Stimulated activated CD4-positive, alpha-beta T cell treated with anti-CD3 and anti-CD28 coated beads, Interleukin-1b, Interleukin-23, amount 100 ng/mL, for 4 hours (primary cell): ENCODE measurements at places on chromosomes 7 and 10.

DNA sequence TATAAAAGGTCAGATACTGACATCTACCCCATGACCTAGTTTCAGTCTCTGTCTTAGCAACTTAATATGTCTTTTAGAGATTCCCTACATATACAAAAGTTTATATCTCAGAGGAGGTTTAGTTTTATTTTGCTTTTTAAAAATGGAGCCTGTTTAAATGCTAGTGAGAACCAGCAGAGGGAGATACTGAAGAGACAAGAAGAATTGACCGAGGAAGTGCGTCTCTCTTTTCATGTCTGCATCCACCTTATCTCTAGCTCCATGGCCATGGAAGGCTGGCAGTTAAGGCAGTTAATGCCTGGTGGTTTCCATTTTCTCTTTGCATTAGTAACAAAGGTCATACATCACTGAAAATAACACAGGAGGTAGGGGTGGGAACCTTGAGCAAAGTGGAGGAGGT lies 10.7 kb downstream of the SUV39H2 start:
- DNase-seq = no peak

DNA sequence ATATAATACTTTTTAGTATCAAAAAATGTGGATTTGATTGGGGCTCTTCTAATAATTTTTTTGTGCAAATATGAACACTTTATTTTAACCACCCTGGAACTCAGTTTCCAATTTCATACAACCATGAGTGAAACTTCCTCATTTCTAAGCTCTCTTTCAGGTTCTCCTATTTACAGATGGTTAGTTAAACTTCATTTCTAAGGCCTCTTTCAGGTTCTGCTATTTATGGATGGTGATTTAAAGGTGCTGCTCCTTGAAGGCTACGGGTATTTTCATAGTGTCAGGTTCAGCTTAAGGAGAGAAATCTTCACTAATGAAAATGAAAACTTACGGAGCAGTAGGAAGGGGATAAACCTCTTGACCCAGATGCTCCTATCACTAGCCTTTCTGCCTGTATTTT lies 568.3 kb downstream of the KIF20B start:
- no peak for DNase-seq

GRCh38 chr10:26780793-26781601 lies 79.8 kb downstream of the ABI1 start:
- no peak for DNase-seq

DNA sequence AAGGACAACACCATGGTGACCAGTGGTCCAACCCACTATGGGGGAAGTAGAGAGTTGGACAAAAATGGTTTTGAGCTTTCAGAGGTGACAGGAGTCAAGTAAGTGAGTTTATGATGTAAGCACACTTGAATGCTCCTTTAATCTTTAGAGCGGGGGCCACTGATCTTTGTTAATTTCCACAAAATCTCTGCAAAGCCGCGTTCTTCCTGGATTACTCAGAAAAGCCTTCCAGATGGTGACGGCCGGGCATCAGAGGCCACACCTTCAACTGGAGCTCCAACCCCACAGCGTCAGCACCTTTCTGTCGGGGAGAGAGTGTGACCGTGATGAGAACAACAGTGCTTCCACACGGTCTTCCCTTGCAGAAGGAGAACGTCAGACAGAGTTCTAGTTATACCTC lies 35.2 kb upstream of the KLF6 start:
- DNase-seq = no peak

- no peak for DNase-seq
These were observed 3.4 kb downstream of the CAV1 start for GRCh38 chr7:116528008-116528789.

DNA sequence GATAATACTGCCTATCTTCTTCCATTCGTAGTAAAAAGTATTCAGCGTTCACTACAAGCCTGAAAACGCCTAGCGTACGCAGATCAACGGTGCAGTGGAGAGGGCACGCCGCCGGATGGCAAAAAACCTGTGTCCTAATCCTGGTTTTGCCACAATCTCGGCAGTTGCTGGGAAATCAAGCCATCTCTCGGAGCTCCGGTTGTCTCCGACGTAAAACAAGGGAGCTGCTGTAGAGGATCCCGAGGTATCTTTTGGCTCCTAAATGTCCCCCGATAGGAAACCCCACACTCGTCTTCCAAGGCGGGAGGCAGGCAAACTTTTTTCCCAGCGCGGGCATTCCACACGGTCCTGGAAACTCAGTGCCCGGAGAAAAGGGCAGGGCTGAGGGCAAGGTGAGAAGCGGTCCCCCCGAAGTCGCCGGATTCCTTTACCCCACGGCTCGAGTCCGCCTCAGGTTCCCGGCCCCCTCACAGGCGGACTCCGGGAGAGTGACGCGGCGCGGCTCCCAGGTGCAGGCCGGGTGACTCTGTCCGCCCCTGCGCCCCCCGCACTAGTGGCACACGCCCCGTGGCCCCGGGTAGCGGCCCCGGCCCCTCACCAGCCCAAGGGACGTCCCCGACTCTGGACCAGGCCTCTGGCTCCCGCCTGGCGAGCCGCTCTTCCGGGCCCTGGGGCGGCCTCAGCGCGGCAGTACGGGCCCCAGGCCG lies 649 bp downstream of the IDE start:
- peak; percentile 35 for DNase-seq

DNA sequence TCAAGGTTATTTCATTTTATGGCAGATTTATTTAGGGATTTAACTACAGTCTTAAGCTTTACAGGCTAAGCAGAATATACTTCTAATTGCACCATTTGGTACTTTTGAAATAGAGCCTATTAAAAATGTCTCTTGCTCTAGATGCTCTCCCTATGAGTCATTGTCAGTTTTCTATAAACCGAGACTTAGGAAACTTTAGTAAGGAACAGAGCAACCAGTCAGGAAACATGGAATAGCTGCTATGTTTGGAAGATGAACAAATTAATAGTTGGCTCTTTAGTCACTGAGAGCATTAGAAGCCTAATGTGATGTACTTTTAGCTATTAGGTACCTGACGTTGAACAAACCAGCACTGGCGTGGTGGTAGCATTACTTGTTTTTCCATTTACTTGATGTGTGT lies 35.3 kb downstream of the INPP5F start:
- no peak for DNase-seq

DNA sequence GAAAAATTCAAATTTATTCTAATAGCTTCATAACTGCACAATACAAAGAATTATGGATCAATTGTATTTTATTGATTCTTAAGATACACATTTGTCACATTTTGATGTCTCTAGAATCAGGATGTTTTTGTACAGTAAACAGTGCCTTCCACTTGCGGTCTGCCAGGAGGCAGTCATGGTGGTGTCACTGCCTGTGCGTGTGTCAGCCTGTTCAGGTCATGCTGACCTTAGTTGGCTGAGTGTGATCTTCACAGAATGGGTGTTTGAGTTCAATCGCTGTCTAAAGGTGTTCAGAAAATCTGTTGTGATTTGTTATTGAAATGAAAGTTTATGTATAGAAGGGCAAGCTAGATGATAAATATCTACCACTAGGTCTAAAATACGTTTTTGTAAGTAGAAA lies 20.7 kb downstream of the SEC61A2 start:
- no peak for DNase-seq

DNA sequence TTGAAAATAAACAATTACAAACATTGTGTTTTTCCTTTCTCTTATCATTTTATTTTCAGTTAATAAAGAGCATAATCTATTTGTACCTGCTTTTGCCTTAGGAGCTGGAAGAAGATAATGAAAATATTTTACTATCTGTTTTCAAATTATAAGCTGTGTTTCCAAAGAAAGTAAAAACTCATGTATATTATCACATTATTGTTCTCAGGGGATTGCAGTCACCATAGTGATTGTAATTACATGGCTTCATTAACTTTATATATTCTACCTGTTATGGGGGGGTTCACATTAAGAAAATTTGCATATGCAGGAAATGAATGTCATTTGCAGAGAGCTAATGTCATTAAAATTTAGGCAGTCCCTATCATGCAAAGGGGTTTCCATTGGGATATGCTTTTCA lies 542.3 kb downstream of the NXPH1 start:
- DNase-seq = no peak

DNA sequence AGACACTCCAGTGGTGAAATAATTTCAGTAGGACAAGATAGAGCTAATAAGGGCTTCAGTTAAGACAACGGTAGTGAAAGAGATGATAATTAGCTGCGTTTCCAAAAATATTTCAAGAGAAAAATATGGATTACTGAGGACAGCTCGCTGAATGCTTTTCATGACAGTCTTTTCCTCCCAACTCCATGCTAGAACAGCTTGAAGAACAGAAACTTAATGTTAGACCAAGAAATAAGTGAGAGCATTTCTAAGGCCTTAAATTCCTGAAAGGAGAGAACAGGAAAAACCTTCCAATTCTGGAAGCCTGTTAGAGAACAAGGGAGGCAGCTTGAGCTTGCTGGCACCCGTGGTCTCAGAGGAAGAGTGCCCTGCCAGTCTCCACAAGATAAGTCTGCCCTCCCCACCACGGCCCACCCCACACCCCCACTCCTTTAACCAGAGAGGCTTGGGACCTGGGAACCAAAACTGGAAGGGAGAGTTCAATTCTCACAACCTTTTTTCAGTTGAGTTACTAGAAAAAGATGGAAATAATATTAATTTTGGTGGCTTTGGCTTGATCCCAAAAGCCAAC lies 1148.0 kb upstream of the CELF2 start:
- DNase-seq = no peak

DNA sequence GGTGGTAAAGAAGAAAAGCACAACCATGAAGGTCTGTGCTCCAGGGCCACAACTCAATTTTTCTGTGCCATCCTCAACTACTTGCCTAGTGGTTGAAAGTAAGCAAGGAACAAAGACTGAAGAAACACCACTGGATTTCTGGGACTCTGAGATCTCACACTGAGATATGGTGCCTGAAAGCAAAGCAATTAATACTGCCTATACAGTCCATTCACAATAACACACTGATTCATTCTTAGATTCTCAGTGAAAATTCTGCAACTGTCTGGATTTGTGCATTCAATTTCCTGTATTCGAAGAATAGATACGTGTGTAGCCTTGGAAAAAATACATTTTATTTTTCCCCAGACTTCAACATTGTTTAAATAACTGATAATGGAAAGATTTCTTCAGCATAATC lies 116.4 kb upstream of the FAM133B start:
- DNase-seq = no peak

GRCh38 chr10:818526-819220 lies 112.8 kb downstream of the LARP4B start:
- no peak for DNase-seq

- DNase-seq = no peak
These were observed 114.1 kb downstream of the ABCA13 start for GRCh38 chr7:48285373-48285772.

GRCh38 chr10:80372675-80373074 lies 16.1 kb downstream of the DYDC2 start:
- DNase-seq = no peak

- DNase-seq = no peak
These were observed 205.2 kb upstream of the SVIL start for GRCh38 chr10:29839826-29840515.

DNA sequence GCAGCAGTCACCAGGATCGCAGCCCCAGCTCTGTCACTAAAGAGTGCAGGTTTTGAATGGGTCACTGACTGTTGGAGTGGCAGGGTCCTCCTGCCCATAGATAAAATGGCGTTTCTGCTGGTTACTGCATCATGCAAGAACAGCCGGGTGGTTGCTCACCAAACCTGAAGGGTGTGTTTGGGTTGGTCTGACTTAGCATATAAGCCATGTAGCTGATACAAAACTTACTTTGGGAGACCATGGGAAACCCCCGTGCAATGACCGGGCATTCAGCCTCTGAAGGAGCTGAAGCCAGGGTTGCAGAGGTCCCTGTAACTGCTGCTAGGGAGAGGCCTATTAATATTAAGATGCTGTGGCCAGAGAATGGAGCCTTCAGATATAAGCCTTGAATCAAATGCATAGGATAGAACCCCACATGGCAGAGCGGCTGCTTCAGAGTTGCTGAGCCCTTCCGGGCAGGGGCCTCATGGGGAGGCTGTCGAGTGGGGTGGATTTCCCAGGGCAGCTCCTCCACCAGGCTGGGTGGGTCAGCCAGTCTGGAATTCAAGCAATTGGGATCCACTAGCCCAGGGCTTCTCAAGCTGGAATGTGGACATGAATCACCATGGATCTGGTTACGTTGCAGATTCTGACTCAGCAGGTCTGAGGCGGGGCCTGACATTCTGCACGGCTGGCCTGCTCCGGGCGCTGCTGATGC lies 70.9 kb upstream of the CTBP2 start:
- DNase-seq = no peak

GRCh38 chr7:82760831-82761230 lies 317.3 kb upstream of the CACNA2D1 start:
- DNase-seq = no peak

- no peak for DNase-seq
These were observed 38.7 kb upstream of the ANK3 start for GRCh38 chr10:60428387-60428737.
